ENCODE measurements at places on chromosomes 16 and 17.

- DNase-seq = no peak
Observed at GRCh38 chr17:78231991-78232858, 794 bp downstream of the TMEM235 start.

DNA sequence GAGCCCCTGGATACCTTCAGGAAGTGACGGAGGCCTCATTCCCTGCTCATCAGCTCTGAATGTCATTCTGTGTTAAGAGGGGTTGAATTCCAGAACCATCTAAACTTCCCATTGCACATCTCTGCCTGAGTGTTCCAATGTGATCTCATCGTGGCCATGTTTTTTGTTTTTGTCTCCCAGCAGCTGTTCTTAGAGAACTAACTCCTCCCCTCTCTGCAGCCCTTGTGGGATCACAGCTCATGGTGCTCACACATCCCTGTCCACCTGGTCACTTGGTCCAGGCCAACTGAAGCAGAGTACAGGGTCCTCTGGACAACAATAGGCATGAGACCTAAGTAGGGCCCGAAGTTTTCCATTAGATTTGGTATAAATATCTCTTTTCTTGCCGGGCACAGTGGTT, 6.0 kb upstream of the SYT17 start:
- no peak for DNase-seq

DNA sequence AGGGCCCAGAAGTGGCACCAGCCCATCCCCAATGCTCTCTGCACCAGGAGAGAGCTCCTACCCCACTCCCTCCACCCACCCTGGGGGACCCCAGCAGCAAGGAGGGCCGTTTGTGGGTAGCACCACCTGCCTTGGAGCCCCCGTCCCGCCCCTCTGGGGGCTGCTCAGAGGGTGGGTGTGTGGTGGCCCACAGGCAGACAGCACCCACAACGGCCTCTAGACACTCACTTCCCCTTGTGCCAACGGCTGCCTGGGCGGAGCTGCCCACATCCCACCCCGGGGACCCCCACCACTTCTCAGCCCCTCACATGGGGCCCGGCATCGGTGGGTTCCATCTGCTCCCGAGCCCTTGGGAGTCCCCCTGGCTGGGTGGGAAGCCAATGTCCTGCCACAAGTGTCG, 33.3 kb downstream of the BAHCC1 start:
- DNase-seq = no peak

DNA sequence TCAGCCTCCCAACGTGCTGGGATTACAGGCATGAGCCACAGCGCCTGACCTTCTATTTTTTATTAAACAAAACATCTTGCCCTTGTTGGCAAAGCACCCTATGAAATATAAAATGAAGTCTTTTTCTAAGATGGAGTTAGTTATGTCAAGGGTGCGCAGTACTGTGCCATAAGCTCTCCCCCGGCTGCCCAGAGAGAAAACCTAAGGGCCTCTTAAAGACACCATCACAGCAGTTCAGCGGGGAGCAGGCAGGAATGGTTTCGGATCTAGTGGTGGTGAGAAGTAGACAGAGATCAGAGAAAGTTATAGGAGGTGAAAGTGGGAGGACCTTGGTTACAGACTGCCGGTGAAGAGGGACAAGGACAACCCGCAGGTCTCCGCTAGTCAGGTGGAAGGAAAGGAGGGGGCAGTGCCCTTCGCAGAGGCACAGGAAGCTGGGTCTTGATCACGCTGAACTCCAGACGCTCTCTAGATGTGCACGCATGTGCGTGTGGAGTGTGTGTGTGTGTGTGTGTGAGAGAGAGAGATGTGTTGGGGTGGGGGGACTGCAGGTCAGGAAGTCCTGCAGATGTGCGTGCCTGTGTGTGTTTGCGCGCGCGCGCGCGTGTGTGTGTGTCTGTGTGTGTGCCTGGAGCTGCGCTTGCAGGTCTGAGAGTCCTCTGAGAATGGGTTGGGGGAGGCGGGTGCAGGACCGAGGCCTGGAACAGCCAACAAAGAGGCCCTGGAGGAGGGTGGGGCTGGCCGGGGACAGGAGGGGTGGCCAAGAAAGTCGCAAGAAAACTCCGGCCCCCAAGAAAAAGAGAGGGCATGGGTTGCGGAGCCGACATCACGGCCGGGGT, 748 bp upstream of the CMTM3 start:
- peak; percentile 48 for DNase-seq

GRCh38 chr17:65072660-65073071, 16.1 kb upstream of the GNA13 start:
- no peak for DNase-seq

DNA sequence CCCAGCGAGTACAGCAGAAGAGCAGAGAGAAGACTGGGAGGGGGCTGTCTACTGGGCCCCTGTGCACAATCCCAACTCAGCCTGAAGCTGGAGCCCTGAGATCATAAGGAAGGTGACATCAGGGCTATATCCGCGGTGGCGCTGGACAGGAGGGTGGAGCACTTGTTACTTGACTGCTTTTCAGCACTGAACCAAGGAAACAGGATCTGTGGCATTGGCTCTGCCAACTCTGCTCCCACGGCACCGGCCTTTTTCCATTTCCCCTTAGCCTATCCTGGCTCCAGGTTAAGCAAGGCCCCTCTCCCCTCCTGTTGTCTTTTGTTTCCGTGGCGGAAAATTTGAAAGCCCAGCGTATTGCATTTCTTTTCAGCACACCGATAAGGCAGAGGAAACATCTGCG, 125.0 kb upstream of the IRX3 start:
- no peak for DNase-seq

DNA sequence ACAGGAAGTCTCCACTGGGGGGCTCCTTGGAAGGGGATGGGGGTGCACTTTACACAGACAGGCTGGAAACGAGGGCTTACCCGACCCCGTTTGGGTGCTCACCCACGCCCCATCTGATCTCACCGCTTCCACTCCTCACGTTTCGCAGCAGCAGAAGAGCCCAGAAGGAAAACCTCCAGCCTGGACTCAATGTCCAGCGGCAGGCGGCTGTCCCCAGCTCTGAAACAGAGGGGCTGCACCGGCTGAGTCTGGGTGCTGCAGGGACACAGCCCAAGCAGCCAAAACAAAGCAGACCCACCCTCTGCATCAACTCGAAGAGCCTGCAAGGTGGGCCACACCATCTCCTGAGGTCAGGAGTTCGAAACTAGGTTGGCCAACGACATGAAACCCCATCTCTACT, 3.9 kb downstream of the MEAK7 start:
- no peak for DNase-seq

GRCh38 chr16:71880176-71880575, 3.8 kb downstream of the ZNF821 start:
- no peak for DNase-seq

GRCh38 chr17:16300554-16300953, 52.7 kb downstream of the CENPV start:
- no peak for DNase-seq
